ENCODE measurements at places on chromosomes 5 and 9. TPM values are rescaled to one million over a fixed set of nuclear protein-coding genes. Genes with fewer than 3 reads are reported as not detected.

TOR4A gene
- total RNA-seq, result 28.9 TPM

LCN12 gene
- total RNA-seq, result not detected

FSD1L gene
- total RNA-seq, result 10.3 TPM

NME5 gene
- 2.6 TPM for total RNA-seq

C1QTNF3 gene
- total RNA-seq, result 0.99 TPM

TMOD1 gene
- under 0.01 TPM for total RNA-seq

ESM1 gene
- total RNA-seq, result 3.3 TPM

MEIKIN gene
- not detected for total RNA-seq

SIL1 gene
- total RNA-seq, result 97.3 TPM

FAM78A gene
- total RNA-seq, result 0.29 TPM

EPB41L4B gene
- total RNA-seq, result 0.15 TPM

HTR4 gene
- not detected for total RNA-seq

GPR21 gene
- total RNA-seq, result 0.17 TPM

RMI1 gene
- total RNA-seq, result 14.5 TPM

FOXD4L5 gene
- total RNA-seq, result 0.15 TPM

C8G gene
- not detected for total RNA-seq

PRRC2B gene
- total RNA-seq, result 79.9 TPM

IFNK gene
- not detected for total RNA-seq

PTGDS gene
- 36.7 TPM for total RNA-seq

MYORG gene
- total RNA-seq, result 1.2 TPM

Measured in smooth muscle cell of trachea (primary cell).